Choroid plexus epithelial cell (primary cell): ENCODE measurements at places on chromosomes 3 and 15.

GRCh38 chr3:154334973-154335420 lies 10.7 kb upstream of the DHX36 start:
- DNase-seq, result peak; percentile 66

DNA sequence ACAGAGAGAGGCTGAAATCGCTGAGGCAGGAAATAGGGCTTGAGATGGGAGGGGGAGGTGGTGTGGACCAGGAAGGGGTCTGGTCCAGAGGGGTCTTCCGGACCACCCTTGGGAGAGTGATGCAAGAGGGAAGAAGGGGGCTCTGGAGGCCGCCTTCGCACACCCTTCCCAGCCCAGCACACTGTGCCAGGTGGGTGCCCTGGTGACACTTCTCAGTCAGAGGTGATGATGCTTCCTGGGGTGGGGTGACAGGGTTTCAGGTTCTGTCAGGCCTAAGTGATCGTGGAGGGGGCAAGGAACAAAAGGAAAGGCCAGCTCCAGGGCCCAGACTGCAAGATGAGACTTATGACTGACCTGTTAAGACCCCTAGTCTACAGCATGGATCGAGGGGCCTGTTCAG lies 12.7 kb downstream of the SEMA3G start:
- no peak for DNase-seq

- DNase-seq, result peak; percentile 37
These were observed 269.8 kb upstream of the ADAMTS9 start for GRCh38 chr3:64957408-64958198.

GRCh38 chr3:38036906-38037305 lies 2.1 kb upstream of the DLEC1 start:
- DNase-seq, result no peak

GRCh38 chr15:91894606-91895005 lies 41.1 kb downstream of the SLCO3A1 start:
- DNase-seq, result no peak

GRCh38 chr3:148307443-148307843 lies 390.3 kb upstream of the AGTR1 start:
- no peak for DNase-seq

GRCh38 chr15:72965671-72966070 lies 86.6 kb upstream of the NEO1 start:
- no peak for DNase-seq

DNA sequence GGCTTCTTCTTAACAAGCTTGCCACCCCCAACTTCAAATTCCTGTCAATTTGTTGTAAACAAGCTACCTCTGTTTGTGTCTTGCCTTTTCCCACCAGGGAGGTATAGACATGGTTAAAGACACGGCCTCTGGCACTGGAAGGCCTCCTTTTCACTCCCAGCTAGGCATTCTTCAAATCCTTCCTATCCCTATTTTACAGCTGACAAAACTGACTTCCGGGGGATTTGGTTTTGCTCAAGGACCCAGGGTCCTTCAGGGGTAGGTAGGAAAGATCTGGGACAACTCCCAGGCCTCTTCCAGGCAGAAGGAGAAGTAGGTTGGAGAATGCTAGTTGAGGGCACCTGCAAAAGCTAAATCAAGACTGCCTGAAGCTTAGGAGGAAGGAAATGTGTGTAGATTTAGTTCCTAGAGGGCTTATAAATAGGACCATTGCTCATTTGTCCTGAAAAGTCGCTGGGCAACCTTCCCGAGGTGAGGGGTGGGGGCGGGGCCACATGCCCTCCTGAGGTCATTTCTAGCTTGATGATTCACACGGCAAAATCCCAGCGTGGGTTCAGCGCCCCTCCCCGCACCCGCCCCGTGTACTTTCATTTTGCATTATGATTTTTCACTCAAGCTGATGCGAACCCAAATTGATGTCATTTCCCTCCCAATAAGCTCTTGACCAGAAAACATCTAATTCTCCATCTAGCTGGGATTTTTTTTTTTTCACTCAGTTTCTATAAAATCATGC lies 365.5 kb downstream of the SHQ1 start:
- peak; percentile 82 for DNase-seq

- peak; percentile 86 for DNase-seq
These were observed 40.6 kb downstream of the DPP8 start for GRCh38 chr15:65476903-65477302.
